ENCODE measurements at places on chromosomes 16 and 17. TPM values are rescaled to one million over a fixed set of nuclear protein-coding genes. Genes with fewer than 3 reads are reported as not detected.

DNA sequence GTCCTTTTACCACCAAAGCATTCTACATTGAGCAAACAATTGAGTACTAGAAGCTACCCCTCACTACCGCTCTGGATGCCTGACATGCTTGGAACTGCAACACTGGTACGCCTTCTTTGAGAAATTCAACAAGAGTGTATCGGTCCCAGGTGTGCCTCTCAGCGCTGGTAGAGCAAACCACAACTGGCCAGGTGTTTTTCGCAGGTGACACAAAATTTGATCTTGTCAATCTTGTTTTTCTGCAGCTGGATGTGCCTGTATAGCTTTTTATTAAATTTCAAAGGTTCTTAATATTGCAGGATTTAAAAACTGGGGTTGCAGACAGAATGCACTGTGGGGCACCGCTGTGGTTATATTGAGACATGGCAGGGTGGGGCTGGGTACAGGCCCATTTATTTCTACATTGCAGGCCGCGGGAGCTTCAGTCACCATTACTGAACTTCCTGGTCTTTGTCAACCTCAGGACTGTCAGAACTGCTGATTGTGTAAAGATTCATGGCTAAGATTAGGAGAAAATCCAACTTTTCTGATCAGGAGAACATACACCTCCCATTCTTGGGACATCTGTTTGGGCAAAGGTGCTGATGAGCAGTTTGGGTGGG is 4.5 kb upstream of the SNX20 start:
- DNase-seq = no peak

GRCh38 chr16:49838441-49839016 is 17.4 kb downstream of the ZNF423 start:
- DNase-seq = no peak

- no peak for DNase-seq
Observed at GRCh38 chr17:40035162-40035559, 19.0 kb downstream of the MED24 start.

GRCh38 chr16:337975-338575 is 14.4 kb downstream of the AXIN1 start:
- DNase-seq = no peak

GRCh38 chr17:75864448-75864871 is 9.3 kb upstream of the WBP2 start:
- DNase-seq = no peak

DNA sequence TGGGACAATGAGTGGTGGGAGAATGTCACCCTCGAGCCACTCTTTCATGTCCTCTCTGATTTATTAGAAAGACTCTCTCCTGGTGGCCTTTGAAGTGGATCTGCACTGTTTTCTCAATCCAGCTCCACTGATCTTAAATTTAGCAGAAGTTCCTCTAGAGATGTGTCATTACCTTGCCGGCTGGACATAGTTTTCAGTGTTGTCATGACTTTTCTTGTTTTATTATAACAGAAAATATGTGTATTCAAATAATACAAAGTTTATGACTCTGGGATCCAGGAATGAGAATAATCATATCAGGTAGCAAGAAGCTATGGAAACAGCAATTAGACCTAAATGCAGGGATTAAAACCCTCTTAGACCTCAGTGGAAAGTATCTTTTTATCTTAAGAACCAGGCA is 247.5 kb upstream of the ELAC2 start:
- DNase-seq = no peak

DNA sequence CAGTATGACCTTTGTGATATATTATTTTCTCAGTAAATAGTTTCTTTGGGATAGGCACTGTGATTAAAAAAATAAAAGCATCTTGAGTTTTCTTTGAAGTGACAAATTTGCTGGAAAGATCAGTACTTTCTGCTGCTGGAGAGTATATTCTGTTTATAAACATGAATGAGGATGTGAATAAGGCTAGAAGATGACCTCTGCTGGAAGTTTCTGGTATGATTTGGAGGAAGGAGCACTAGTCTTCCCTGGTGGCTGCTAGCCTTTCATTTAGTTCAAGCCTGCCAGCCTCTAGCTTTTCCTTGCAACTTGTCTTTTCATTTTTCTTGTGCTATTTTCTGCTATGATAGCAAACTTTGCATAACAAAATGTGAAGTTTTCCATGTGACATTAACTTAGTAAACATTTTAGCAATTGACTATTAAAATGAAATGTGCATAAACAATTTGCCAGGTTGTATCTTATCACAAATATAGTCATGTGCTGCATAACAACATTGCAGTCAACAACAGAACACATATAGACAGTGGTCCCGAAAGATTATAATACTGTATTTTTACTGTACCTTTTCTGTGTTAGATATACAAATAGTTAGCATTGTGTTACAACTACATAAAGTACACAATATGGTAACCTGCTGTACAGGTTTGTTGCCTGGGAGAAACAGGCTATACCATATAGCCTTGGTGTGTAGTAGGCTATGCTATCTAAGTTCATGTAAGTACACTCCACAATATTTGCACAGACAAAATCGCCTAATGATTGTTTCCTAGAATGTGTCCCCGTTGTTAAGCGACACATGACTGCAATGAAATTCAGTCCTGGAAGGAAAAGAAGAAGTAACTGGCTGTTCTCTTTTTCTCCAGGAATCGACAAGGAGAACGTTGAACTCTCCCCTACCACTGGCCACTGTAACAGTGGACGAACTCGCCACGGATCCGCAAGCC is 18.1 kb upstream of the RAB11FIP4 start:
- DNase-seq = no peak

GRCh38 chr16:10972108-10972818 is 27.9 kb downstream of the CLEC16A start:
- DNase-seq = no peak

- no peak for DNase-seq
Observed at GRCh38 chr17:65685110-65685509, 123.7 kb upstream of the AXIN2 start.

DNA sequence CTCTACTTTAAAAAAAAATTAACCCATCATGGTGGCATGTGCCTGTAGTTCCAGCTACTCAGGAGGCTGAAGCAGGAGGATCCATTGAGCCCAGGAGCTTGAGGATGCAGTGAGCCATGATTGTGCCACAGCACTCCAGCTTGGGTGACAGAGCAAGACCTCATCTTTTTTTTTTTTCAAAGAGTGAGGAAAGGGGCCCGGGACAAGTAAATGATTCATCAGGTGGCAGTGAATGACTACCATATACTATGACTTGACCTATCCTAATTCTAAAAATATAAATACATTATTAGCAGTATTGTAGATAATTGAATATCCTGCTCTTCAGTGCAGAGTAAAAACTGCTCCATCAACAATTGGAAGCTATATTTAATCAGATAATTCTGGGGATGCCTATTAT is 55.3 kb downstream of the CLUH start:
- no peak for DNase-seq

DNA sequence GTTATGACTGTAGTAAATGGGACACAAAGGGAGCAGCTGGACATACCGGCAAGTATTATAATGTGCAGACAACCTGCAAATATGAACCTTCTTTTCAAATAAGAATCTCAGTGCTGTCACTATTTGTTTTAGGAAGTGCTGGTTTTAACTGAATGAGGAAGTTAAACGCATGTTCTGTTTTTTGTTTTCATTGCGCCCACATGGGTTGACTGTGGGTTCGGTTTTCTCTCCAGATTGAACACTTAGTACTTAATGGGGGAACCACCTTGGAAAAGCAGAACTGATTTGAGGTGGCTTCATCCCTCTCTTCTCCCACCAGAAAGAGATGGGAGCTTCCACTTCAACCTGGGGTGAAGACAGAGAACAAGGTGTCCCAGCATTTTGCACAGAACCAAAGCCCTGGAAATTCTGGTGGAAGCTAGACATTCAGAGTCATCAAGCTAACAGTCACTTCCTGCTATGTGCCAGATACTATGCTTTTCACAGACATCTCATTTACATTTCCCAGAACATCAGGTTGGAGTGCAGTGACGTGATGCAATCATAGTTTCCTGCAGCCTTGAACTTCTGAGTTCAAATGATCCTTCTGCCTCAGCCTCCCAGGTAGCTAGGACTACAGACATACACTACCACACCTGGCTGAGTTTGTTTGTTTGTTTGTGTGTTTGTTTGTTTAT is 149.8 kb downstream of the CDH13 start:
- DNase-seq = no peak

GRCh38 chr16:10949424-10949970 is 5.1 kb downstream of the CLEC16A start:
- no peak for DNase-seq

GRCh38 chr16:64180136-64180900 is 941.5 kb downstream of the CDH11 start:
- DNase-seq = no peak

GRCh38 chr16:56332464-56333079 is 92.8 kb downstream of the AMFR start:
- DNase-seq = no peak

DNA sequence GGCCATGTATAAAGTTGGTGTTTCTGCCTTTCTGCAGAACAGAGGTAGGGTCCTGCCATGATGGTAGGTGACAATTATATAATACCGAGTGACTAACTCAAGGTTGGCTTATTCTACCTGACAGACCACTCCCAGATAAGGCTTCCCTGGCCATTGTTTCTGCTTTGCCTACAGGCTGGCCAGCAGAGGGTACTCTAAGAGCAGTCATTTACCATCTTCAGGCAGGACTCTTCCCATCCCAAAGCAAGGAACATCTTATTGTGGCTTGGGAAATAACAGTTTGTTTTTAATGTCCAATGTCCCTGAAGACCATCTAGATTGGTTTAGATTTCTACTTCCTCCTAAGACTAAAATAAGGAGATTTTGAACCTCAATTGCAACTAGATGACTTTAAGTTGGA is 74.1 kb downstream of the SNX11 start:
- no peak for DNase-seq

DNA sequence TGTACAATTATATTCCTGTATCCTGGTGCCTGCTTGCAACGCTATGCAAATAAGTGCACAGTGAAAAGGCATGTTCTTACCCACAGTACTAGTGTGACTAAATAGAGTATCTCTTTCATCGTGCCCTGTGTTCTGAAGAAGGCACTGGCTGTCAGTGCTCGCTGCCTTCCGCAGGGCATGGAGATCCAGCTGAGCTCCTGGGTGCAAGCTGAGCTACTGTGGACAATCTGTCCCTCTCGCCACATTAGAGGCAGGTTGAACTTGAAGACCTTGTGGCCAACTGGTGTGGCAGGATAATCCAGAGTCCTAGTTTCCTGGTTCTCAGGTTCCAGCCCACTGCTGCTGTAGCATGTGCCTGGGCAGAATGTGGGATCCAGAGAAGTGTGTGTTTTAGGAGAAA is 1.9 kb upstream of the ST6GALNAC1 start:
- DNase-seq = no peak

DNA sequence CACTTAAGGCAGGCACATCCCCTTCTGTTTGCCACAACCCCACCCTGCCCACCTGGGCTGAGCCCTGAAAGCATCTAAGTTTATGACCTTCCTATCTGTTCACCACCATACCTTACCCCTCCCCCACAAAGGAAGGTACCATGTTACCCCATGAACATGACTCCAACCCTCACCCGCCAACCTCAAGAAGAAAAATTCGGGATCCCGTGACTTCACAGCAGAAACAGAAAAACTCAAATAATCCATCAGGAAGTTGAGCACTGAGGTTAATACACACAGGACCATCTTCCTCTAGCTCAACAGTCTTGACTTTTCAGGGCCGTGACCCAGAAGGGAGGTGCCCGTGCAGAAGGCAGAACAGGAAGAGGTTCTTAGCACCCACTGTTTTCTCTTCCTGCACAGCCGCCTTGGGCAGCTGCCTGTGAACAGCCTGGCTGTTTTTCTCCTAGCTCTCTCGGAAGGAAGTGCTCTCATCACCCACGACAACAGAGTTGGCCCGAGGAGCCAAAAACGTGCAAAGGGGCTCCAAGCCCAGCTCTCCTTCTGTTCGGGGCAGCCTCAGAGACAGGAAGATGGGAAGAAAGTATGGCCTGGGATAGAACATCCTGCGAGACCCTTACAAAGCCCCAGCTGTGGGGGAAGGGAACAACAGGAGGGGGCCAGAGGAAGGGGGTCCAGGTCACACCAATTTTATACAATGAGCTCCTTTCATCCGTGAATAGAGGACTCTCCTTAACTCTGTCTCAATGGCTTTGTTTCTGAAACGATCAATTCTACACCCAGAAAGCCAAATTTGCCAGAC is 101.1 kb downstream of the XYLT1 start:
- no peak for DNase-seq

GRCh38 chr17:44210342-44211192 is 8.9 kb downstream of the UBTF start:
- DNase-seq = peak; percentile 97

DNA sequence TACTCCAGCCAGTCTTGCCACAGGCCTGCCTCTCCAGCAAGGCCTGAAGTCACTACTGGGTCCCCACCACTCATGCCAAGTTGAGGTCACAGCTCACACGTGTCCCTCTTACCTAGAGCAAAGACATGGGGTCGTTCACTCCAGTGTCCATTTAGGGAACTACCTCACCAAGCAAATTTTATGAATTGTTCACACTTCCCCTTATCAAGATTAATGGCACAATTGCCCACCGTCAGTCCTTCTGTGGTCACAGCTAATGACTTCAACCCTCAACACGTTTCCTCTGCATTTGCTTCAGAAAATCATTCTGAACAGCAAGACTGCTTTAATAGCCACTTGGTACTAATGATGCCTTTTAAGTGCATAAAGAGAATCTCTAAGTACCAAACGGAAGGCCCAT is 14.6 kb downstream of the IRX6 start:
- DNase-seq = no peak

DNA sequence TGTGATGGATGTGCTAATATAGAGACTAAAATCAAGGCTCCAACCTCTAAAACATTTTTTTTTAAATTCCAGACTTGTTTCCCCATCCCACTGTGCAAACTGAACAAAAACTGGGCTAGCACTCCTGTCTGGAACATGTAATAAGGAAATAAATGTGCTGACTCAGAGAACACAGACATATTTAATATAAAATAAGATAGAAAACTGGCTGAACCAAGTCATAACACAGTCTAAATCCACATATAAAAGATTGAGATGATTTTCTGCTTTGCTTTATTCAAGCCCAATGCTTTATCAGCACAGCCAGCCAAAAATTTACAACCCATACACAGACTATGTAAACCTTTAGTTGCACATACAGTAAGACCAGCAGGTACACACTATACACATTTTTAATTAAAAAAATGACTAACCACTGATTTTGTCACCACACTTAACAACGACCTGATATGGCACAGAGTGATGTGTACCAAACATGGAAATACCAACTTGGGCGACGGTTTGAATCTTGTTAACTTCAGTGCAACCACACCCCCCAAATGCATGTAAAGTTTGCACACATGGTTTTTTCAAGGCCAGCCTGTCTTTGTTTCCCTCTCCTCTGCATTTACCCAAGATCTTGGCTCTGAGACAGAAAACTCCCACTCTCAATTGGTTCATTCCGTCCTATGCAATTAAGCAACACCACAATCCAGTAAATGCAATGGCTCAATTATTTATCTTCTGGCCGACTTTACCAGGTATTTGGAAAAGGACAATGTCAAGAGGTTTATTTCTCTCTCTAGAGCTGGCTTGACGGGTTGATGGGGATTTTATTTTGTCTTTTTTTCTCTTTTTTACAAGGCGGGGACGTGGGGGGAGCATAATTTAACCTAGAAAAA is 1.2 kb downstream of the STAT3 start:
- no peak for DNase-seq

The SCGB1C2 gene
- total RNA-seq = not detected

The SLC52A1 gene
- total RNA-seq = 0.22 TPM

The ADORA2B gene
- 0.55 TPM for total RNA-seq

The PRR35 gene
- not detected for total RNA-seq

The CD79B gene
- total RNA-seq = 4.3 TPM

The KCNH4 gene
- total RNA-seq = 0.55 TPM

The AOC3 gene
- 528 TPM for total RNA-seq

The PIK3R6 gene
- 1.6 TPM for total RNA-seq

The DBNDD1 gene
- 2.6 TPM for total RNA-seq

The TSR1 gene
- total RNA-seq = 34.5 TPM
